ENCODE measurements at places on chromosomes 12 and 14. TPM values are rescaled to one million over a fixed set of nuclear protein-coding genes. Genes with fewer than 3 reads are reported as not detected.

DNA sequence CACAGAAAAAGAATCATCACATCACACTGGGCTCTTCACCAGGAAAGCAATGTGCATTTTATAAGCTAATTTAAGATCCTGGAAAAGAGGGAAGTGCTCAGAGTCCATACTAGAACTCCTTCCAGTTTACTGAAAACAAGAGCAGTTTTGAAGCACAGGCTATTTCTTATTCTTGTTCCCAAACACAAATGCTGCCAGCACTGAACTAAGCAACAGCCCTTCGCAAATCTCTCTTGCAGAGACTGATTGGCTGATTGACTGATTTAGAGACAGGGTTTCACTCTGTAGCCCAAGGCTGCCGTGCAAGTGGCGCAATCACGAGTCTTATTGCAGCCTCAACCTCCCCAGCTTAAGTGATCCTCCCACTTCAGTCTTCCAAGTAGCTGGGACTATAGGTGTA, 44.8 kb downstream of the BCL2L14 start:
- DNase-seq = no peak

GRCh38 chr14:57060276-57060955, 208.3 kb downstream of the EXOC5 start:
- DNase-seq = peak; percentile 6

- DNase-seq = peak; percentile 86
Measured at GRCh38 chr12:94690198-94690771, 39.9 kb upstream of the TMCC3 start.

- no peak for DNase-seq
Measured at GRCh38 chr12:104377514-104377812, 73.9 kb downstream of the EID3 start.

GRCh38 chr12:50707396-50707795, 56.5 kb upstream of the ATF1 start:
- no peak for DNase-seq

GRCh38 chr14:104978746-104979691, 845 bp upstream of the AHNAK2 start:
- DNase-seq = no peak

The NRL gene
- 3.6 TPM for total RNA-seq

The RNFT2 gene
- total RNA-seq = 4.9 TPM
